ENCODE measurements at places on chromosomes 7 and 10.

DNA sequence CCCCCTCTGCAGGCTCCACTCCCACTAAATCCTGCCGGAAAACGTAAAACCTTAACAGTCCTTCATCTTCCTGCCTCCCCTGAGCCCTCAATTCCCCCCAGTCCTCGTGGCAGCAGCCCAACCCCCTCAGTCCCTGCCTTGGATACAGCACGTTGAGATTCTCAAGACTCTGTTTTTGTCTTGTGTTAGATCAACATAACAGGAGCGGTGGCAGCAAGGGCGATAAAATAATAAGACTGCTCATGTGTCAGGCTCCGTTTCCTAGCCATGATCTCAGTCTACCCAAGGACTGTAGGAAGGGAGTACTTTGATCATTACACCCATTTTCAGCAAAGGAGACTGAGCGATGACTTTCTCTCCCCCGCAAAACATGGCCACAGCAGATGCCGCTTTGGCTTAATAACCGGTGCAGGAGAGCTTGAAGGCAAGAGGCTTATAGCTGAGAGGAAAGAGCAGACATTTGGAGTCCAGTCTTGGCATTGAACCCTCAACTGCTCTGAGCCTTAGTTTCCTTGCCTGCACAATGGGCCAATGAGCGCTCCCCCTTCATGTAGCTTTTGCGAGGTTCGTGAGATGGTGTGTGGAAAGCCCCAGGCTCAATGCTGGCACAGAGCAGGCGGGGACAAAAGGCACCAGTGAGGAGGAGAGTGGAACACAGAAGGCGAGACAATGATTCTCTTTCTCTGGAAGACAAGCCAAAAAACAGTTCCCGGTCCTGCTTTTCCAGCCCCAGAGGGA, 42.1 kb upstream of the PCBD1 start:
- no peak for DNase-seq
- peaks cover 22% of the 10 kb centered on the region for H3K27me3 ChIP-seq
- H3K4me3 ChIP-seq, result no peak overlapping the region
- H3K4me1 ChIP-seq, result peaks cover 72% of the 10 kb centered on the region

DNA sequence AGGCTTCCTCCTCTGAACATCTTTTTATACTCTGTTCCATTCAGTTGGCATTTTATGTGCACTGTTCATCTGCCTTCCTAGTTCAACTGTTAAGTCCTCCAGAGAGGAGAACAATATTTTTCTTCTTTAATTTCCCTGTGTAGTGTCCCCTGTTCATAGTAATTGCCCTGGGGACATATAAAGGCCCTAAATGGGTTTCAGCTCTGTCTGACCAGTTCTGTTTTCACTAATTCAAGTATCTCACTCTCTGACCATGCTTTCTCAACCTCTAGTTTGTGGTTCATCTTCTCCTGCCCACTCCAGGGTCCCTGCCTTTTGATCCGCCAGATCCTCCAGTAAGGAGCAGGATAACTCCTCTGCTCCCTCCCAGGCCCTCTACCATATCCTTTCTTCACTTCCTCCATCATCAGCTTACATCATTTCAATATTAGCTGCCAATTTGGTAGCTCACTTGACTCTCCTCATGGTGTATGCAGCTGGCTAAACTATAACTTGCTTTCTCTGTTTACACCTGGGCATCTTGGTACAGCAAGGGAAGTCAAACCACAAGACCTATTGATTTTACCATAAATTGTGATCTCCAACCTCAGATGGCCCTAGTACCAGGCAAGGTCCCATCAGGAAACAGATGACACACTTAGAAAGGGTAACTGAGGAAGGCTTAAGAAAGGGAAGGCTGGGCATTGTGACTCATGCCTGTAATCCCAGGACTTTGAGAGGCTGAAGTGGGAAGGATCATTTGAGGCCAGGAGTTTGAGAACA, 17.7 kb upstream of the C10orf67 start:
- H3K36me3 ChIP-seq, result no peaks in the 10 kb centered on the region
- peaks cover 6% of the 10 kb centered on the region for H3K27me3 ChIP-seq
- peaks cover 6% of the 10 kb centered on the region for H3K4me1 ChIP-seq
- no peak overlapping the region for H3K27ac ChIP-seq

- peaks cover 8% of the 10 kb centered on the region for H3K27me3 ChIP-seq
- no peak overlapping the region for H3K27ac ChIP-seq
- no peaks in the 10 kb centered on the region for H3K36me3 ChIP-seq
- H3K4me3 ChIP-seq, result no peak overlapping the region
- peaks cover 49% of the 10 kb centered on the region for H3K4me1 ChIP-seq
Observed at GRCh38 chr10:124180947-124181549, 87.7 kb upstream of the CHST15 start.

GRCh38 chr10:725786-726185, 36.3 kb upstream of the DIP2C start:
- no peaks in the 10 kb centered on the region for H3K36me3 ChIP-seq
- no peaks in the 10 kb centered on the region for H3K4me1 ChIP-seq
- H3K4me3 ChIP-seq, result no peak overlapping the region
- DNase-seq, result no peak
- H3K27ac ChIP-seq, result no peak overlapping the region

DNA sequence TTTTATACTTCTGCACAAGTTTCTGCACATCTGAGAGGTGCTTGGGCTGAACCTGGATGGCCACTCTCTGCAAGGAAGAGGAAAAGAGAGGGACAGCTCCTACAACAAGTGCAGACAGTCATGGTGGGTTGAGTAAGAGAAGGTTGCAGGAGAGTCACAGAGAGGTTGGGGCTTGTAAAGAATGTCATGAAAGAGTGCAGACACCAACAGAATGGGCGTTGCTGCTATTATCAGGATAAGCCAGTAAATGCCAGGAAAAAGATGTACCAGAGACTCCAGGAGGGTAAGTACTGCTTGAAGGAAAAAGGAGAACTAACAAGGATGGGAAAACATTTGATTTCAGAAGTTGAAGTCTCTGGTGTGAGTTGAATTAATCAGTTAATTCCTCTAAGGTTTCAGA, 77.8 kb upstream of the NRP1 start:
- H3K27me3 ChIP-seq, result no peaks in the 10 kb centered on the region
- H3K27ac ChIP-seq, result peak overlapping the region; percentile 20
- H3K36me3 ChIP-seq, result no peaks in the 10 kb centered on the region
- H3K4me3 ChIP-seq, result peak overlapping the region; percentile 12
- H3K4me1 ChIP-seq, result peaks cover 20% of the 10 kb centered on the region

DNA sequence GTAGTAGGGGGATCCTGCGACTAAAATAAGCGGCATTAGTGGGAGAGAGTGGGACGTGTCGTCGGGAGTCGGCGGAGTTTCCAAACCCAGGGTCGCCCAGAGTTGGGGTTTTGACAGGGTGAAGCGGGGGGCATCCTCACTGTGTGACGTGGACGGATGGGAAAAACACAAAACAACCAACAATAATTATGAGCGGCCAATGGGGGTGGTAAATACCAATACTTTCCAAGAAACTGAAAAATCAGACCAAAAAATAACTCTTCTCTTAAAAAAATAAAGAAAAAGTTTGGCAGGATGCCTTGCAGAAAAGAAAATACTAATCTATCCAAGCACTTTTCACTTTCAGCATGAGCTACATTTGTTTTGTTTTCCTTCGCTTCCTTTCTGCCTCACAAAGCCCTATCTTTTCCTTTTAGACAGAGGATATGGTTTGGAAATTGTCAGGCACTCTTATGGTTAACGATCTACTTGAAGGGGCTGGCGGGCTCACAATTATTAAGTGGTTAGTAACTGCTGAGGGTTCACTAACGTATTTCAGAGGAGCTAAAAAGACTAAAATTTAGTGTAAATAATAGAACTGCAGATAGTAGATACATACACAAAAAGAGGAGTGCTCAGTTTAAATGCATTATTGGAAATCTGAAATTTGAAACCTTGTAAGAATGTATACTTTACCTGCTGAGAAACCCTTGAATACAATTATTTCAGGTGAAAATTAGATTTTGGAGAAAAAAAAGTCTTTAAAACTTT, 802 bp upstream of the CDK6 start:
- peak overlapping the region; percentile 93 for H3K27ac ChIP-seq
- peak overlapping the region; percentile 94 for H3K4me3 ChIP-seq
- H3K4me1 ChIP-seq, result peaks cover 23% of the 10 kb centered on the region
- peaks cover 4% of the 10 kb centered on the region for H3K27me3 ChIP-seq
- peak; percentile 36 for DNase-seq
- peaks cover 5% of the 10 kb centered on the region for H3K36me3 ChIP-seq

- peak; percentile 65 for DNase-seq
- H3K4me3 ChIP-seq, result peak within 1 kb of the TSS; percentile 89
- no peaks in the 10 kb centered on the region for H3K36me3 ChIP-seq
- peaks cover 7% of the 10 kb centered on the region for H3K4me1 ChIP-seq
- H3K27ac ChIP-seq, result no peak within 1 kb of the TSS
Observed at GRCh38 chr10:117005026-117005526, at the start of gene SHTN1. SHTN1 (minus strand) TSS chr10:117005187; CDS start chr10:117005079, 108 bp downstream.

DNA sequence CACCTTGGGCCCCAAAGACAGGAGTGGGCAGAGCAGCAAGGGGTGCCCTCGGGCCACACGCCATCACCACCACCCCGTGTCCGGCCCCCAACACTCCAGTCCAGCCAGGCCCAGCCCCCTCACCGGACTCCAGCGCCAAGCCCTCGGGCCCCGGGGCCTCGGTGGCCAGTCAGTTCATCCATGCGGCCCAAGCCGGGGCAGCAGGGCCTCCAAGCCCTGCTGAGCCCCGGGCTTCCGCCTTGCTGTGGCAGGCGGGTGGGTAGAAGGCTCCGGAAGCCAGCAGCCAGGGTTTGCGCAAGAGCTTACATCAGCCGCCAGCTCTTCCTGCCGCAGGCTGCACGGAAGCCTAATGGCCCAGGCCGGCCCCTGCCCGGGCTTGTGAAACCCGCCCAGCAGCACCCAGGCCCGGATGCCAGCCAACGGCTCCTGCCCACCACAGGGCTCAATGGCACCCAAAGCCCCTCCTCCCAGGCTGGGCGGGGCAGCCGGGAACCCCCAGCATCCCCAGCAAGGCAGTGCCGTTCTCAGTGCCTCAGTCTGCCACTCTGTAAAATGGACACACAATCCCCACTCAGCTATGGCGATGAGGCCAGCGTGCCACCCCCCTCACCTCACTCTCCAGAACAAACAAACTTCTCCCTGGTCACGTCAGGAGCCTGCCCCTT, 26.5 kb downstream of the TNRC18 start:
- H3K4me3 ChIP-seq, result no peak overlapping the region
- DNase-seq, result no peak
- H3K27ac ChIP-seq, result no peak overlapping the region
